NCI-H1048 (cell line): ENCODE measurements at places on chromosomes 16 and 17.

DNA sequence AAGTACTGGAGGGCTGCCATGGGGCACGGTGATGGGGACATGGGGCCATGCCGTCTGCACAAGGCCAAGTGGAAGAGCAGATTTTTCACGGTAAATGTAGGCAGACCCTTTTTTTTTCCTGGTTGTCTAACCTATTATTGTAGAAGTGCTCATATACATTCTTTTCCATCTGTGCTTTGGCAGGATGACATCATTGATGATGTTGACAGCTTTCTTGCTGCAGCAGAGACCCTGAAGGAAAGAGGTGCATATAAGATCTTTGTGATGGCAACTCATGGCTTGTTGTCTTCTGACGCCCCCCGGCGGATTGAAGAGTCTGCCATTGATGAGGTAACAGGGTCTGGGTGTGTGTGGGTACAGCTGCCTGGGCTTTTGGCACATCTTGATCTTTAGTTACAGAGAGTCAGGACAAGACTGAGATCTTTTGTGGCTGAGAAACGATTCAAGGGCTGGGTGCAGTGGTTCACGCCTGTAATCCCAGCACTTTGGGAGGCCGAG, 23.3 kb upstream of the SLC5A10 start:
- DNase-seq: no peak

GRCh38 chr17:76120658-76121008, 17.0 kb upstream of the EXOC7 start:
- no peak for DNase-seq

DNA sequence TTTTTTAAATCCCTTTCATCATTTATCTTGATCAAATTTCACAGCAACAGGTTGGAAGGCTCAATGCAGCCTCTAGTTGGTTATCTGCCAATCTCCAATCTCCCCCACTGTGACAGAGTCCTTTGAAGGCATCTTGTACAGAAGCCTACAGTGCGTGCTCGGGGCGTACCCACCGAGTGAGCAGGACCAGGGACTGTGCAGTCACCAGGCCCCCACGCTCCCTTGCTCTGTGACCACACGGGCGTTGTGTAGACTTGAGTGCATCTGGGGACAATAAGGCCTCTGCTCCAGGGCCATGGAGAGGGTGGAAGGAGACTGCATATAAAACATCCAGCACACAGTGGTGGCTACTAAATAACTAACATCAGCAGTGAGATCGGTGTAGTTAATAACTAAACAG, 63.4 kb downstream of the GTF3C1 start:
- DNase-seq: no peak

DNA sequence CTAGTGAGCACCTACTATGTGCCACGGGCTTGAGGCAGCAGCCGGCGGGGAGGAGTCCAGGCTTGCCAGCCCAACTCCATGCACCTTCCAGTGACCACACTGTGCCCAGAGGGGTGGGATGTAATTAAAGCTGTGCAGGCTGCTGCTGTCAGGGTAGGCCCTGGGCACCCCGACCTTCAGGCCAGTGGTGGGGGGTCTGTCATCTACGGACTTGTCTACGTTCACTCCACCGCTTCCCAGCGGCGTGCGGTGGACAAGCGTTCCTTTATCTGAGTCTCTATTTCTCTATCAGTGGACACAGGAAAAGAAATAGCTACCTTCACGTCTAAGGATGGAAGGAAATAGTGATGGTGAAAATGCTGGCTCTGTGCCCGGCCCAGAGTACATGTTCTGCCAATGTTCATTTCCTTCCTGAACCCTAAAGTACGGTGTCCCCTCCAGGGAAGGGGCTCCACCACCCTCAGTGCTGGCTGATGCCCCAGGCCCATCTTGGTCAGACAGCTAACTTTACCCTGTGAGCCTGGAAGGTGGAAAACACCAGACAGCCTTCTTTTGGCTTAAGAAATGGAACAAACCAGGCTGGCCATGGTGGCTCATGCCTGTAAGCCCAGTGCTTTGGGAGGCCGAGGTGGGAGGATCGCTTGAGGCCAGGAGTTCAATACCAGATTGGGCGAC, 135.2 kb downstream of the SDK2 start:
- DNase-seq: no peak

- no peak for DNase-seq
These were observed 32.8 kb downstream of the FBXO31 start for GRCh38 chr16:87350681-87351319.

DNA sequence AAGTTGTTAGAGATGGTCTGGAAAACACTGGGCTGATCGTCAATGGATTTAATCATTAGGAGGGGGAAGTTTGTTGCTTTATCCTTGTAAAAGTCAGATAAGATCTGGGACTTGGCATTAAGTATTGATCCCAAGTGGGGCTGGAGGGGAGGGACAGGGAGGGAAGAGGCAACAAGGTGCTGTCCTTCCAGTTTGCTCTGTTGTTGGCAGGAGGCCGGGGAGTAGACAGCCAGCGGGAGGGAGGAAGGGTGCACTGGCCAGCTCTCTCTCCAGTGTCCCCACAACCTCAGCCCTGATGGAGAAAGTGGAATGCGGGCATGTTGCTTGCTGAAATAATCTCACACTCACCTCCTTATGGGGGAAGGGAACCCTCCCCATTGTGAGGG, 210.2 kb downstream of the CCDC182 start:
- no peak for DNase-seq

GRCh38 chr17:49050611-49051010, 53.4 kb downstream of the IGF2BP1 start:
- DNase-seq: no peak

DNA sequence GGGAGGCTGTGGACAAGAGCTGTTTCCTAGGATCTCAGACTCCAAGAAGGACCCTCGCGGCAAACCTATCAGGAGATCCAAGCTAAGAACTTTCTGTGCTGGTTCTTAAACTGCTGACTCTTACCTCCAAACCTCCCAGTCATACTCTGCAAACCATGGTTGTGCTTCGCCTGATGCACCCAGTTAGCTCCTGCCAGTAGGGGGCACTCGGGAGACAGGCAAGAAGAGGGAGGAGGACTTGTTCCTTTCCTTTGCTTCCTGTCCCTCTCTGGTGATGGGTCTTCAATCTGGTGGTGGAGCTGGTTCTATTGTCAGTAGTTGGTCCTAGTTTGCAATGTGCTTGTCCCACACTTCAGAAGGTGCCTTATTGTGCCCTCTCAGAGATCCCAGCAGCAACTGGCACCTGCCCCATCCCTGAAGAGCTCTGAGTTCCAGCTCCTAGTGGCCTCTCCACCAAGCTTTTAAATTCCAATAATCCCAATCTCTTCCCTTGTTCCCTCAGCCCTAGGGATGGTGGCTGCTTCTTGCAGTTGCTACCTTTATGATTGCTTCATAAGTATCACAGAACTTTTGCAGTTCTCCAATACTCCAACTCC, 113.5 kb upstream of the RPL38 start:
- DNase-seq: peak; percentile 9

DNA sequence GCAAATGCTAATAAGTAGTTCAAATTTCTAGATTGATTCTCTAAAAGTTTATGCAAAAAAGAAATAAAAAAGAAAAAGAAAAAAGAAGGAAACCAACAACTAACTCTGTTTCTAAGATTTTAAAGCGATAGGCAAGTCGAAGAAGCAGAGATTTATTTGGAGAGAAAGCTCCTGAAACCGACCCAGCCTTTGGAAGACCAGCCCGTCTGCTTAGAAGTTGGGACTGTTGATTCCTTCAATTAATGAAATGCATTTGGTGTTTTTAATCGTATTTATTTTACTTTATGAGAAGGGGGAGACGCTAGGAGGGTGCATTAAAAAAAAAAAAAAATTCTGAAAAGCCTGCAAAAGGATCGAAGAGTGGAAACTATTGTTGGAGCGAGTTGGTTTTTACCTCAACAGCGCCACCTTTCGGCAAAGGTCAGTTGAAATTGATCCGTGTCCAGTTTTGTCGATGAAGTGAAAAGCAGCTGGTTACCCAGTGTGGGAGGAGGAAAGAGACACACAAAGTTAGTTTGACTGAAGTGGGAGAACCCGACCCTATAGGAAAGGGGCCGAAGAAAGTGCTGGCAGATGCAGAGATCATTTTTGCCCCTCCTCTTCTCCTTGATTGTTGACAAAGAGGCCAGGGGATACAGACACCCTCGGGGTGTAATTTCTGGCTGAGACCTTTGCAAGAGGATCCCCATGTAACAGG, 1.5 kb upstream of the MAF start:
- DNase-seq: peak; percentile 0

GRCh38 chr16:11390573-11391495, 45.6 kb downstream of the RMI2 start:
- DNase-seq: no peak

- no peak for DNase-seq
These were observed 18.3 kb upstream of the TMEM92 start for GRCh38 chr17:50255766-50256635.

- DNase-seq: no peak
These were observed 14.0 kb upstream of the EMP2 start for GRCh38 chr16:10594312-10594950.

- DNase-seq: no peak
These were observed 13.2 kb downstream of the OMG start for GRCh38 chr17:31283841-31284240.

DNA sequence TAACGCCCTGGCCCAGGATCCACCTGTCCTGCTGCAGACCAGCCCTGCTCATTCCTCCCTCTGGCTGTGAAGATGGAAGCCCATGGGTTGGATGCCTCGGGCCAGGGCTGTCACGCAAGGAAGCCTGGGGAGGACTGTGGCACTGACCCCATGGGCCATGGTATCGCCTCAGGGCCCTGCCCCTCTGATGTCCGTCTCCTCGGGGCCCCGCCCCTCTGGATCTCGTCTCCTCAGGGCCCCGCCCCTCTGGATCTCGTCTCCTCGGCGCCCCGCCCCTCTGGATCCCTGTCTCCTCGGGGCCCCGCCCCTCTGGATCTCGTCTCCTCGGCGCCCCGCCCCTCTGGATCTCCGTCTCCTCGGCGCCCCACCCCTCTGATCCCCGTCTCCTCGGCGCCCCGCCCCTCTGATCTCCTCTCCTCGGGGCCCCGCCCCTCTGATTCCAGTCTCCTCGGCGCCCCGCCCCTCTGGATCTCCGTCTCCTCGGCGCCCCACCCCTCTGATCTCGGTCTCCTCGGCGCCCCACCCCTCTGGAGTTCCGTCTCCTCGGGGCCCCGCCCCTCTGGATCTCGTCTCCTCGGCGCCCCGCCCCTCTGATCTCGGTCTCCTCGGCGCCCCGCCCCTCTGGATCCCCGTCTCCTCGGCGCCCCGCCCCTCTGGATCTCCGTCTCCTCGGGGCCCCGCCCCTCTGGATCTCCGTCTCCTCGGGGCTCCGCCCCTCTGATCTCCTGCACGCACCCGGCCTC, 24.0 kb downstream of the METRNL start:
- peak; percentile 67 for DNase-seq

DNA sequence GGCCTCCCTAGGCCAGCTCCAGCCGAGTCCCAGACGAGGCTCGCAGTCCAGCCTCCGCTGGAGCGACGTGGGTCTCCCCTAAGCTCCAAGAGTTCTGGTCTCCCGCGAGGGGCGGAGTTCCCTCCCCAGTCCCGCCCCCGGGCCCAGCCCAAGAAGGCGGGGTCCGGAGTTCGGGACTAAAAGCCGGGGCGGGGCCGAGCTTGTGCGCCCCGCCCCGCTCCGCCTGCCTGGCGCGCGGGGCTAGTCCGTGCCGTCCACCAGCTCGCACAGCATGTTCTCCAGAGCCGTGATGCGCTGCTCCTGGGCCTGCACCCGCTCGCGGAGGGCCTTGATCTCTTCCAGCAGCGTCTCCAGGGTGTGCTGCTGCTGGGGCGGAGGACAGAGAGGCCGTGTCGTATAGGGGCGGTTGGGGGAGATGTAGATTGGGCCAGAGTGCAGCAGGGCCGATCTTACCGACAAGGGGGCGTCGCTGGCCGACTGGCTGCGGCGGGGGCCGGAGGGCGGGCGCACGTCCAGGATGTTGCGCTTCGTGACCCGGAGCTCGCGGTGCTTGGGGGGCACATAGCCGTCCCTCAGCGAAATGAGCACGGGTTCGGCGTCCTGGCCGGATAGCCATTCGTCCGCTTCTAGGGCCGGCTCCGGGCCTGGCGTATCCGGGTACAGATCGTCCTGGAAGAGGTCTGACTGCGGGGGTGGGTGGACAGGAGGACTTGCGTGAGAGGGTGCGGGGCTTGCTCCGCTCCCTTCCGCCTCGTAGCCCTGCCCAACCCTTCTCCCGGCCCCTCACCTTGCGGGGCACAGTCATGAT, 7.0 kb downstream of the CORO6 start:
- peak; percentile 84 for DNase-seq

GRCh38 chr17:7747635-7748071, 30.1 kb downstream of the DNAH2 start:
- DNase-seq: no peak

GRCh38 chr17:5545051-5545987, 39.0 kb downstream of the NLRP1 start:
- DNase-seq: no peak

DNA sequence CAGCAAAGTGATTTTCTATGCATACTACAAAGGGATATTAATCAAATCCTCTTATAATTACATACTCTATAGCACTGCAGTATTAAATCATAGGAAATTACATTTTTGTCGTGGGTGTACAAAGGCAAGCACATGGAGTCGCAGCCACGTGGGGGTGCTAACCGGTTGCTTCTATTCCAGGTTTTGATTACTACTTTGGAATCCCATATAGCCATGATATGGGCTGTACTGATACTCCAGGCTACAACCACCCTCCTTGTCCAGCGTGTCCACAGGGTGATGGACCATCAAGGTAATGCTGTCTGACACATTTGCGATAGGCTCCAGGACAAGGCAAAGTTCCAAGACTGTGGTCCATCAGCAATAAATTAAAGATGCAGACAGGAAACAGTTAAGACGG, 60.1 kb downstream of the ARSG start:
- DNase-seq: no peak

- DNase-seq: no peak
These were observed 164.6 kb downstream of the VPS53 start for GRCh38 chr17:550041-550398.

DNA sequence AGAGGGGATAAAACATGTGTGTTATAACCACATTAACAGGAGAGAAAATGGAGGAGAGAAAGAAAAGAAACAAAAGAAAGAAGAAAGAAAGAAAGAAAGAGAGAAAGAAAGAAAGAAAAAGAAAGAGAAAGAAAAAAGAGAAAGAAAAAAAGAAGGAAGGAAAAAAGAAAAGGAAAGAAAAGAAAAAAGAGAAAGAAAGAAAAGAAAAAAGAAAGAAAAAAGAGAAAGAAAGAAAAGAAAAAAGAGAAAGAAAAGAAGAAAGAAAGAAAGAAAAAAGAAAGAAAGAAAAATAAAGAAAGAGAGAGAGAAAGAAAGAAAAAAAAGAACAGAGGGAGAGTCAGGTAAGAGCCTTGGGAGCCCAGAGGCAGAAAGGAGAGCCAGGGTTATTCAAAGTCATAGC, 446.6 kb upstream of the ASIC2 start:
- DNase-seq: no peak

- DNase-seq: no peak
These were observed 13.4 kb downstream of the ABCA8 start for GRCh38 chr17:68941761-68942160.

DNA sequence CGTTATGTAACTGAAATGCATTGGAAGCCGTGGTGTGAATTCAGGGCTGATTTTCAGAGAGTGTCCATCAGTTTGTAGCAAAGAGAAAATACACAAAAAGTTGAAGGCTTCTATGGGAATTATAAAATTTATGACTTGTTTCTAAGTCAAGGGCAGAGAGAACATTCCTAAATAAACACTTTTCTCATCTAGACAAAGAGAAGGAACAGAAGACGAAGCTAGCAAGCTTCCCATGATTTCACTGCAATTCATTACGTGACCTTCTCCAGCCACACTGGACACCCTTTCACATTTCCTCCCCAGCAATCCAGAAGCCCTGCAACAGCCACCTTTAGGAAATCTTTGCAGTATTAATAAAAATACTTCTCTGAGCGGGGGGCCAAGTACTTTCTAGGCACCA, 67.8 kb downstream of the TMEM100 start:
- DNase-seq: no peak

- DNase-seq: no peak
These were observed 5.0 kb downstream of the TSPAN10 start for GRCh38 chr17:81641825-81642489.

- DNase-seq: no peak
These were observed 33.8 kb upstream of the SALL1 start for GRCh38 chr16:51184702-51185433.
